ENCODE measurements at places on chromosomes 7 and 10. TPM values are rescaled to one million over a fixed set of nuclear protein-coding genes. Genes with fewer than 3 reads are reported as not detected.

DNA sequence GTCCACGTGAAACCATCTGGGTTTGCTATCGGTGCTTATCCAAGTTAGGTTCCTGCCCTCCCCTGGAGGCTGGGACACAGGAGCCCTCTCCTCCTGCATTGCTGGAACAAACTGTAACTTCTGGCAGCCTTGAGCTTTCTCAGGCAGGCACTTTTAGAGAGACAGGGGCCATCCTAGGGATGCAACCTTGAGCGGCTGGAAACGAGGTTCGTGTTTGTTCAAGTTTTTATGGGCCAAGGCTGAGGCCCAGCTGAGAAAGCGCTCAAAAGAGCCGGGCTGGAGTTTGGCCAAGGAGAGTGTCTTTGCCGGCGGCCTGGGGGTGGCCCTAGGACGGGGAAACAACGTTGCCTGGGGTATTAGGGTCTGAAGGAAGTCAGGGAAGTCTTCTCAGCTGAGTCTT, 5.5 kb upstream of the MMD2 start:
- H3K4me3 ChIP-seq, result no peak overlapping the region
- no peak for DNase-seq
- no peaks in the 10 kb centered on the region for H3K4me1 ChIP-seq
- peaks cover 2% of the 10 kb centered on the region for H3K27me3 ChIP-seq
- H3K27ac ChIP-seq, result peak overlapping the region; percentile 33
- H3K36me3 ChIP-seq, result no peaks in the 10 kb centered on the region

GRCh38 chr7:94687810-94688209, 31.9 kb upstream of the SGCE start:
- H3K36me3 ChIP-seq, result no peaks in the 10 kb centered on the region
- no peak for DNase-seq
- H3K27ac ChIP-seq, result no peak overlapping the region
- H3K27me3 ChIP-seq, result no peaks in the 10 kb centered on the region
- H3K4me3 ChIP-seq, result no peak overlapping the region
- H3K4me1 ChIP-seq, result no peaks in the 10 kb centered on the region

- H3K27me3 ChIP-seq, result peaks cover 2% of the 10 kb centered on the region
- peaks cover 12% of the 10 kb centered on the region for H3K4me1 ChIP-seq
- H3K36me3 ChIP-seq, result no peaks in the 10 kb centered on the region
- DNase-seq, result no peak
- H3K27ac ChIP-seq, result no peak overlapping the region
Measured at GRCh38 chr7:18455606-18456005, 39.9 kb upstream of the HDAC9 start.

DNA sequence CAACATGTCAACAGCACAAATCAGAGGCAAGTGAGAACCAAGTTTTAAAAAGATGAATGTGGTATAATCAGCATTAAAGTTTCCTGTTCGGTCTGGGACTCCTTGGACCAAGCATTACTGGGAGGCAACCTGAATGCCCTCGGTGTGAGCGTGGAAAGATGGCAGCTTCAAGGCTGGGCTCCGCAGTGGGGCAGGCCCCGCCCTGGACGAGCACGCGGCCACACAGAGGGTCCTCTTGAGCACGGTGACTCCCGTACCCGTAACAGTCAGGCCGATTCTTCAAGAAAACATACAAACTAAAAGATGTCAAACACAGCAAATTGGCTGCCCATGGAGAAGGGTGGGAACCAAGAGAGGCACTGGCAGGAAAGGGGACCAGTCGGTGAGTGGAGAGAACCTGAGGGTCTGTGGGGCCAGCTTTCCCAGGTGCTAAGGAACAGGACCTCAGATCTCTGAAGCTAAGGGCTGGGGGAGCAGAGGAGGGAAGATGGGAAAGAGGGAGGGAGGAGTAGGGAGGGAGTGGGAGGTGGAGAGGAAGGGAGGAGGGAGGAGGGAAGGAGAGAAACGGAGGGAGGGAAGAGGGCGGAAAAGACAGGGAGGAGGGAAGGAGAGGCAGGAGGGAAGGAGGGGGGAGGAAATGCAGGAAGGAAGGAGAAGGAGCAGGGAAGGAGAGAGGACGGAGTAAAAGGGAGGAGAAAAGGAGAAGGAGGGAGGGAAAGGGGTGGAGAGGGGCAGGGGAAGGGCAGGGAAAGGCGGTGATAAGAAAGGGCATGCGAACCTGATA, 71.2 kb upstream of the FAM20C start:
- no peak for DNase-seq
- H3K4me3 ChIP-seq, result no peak overlapping the region
- peaks cover 3% of the 10 kb centered on the region for H3K36me3 ChIP-seq
- H3K4me1 ChIP-seq, result peaks cover 8% of the 10 kb centered on the region
- no peak overlapping the region for H3K27ac ChIP-seq

The CHST12 gene
- 27.3 TPM for total RNA-seq

GRCh38 chr7:39733881-39734632, 110.7 kb downstream of the RALA start:
- H3K27me3 ChIP-seq, result peaks cover 6% of the 10 kb centered on the region
- H3K27ac ChIP-seq, result peak overlapping the region; percentile 79
- no peak for DNase-seq

DNA sequence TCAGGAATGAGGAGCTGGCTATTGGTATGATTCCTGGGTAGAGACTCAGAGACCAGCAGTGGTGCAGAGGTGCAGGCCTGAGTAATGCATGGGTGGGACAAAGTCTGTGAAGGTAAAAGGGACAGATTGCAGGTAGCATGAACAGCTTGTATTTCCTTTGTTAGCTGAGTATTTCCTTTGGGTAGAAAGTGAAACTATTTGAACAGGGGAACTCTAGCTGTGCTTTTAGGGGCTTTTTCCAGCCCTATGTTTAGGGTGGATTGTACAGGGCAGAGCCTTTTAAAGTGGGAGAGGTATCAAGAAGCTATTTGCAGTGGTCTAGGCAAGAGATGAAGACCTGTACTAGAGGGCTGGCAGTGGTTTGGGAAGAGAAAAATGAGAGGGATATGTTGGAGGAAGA, 739.9 kb downstream of the REEP3 start:
- no peak overlapping the region for H3K27ac ChIP-seq
- no peak for DNase-seq
- H3K27me3 ChIP-seq, result no peaks in the 10 kb centered on the region

The PRKAG2 gene
- total RNA-seq, result 24.7 TPM

DNA sequence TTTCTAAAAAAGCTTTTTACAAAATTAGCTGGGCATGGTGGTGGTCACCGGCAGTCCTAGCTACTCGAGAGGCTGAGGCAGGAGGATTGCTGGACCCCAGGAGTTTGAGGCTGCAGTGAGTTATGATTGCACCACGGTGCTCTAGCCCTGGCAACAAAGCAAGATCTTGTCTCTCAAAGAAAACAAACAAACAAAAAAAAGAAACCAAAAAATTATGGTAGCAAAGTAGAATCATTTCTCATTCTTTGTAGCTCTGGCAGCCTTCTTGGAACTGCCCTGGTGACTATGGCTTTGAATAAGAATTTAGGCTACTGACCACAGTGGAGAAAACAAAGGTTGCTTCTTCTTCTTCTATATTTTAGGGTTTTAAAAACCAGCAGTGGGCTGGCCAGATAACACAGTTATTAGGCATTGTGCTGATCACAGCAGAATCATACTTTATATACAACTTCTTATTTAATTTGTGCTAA, 41.9 kb upstream of the PRKAR2B start:
- DNase-seq, result no peak
- H3K27ac ChIP-seq, result no peak overlapping the region
- H3K27me3 ChIP-seq, result no peaks in the 10 kb centered on the region
- H3K36me3 ChIP-seq, result no peaks in the 10 kb centered on the region
- H3K4me3 ChIP-seq, result no peak overlapping the region
- H3K4me1 ChIP-seq, result no peaks in the 10 kb centered on the region

DNA sequence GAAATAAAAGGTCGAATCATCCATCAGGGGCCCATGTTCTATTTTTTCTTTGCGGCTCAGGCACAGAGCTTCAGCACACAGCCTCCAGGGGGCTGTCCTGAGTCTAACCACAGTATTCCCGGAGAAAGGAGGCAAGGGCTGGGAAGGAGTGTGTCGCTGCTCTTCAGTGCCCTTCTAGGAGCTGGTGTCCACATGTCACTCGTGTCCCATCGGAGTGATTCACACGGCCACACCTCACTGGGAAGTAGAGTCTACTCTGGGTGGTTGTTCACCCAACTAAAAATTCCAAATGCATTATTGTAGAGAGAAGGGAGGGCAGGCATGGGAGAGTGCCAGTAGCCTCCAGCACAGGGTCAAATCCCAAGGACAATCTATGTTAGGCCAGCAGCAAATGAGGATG, 114.8 kb upstream of the LANCL2 start:
- no peaks in the 10 kb centered on the region for H3K4me1 ChIP-seq
- H3K27me3 ChIP-seq, result peaks cover 14% of the 10 kb centered on the region
- DNase-seq, result peak; percentile 55
- no peaks in the 10 kb centered on the region for H3K36me3 ChIP-seq
- H3K27ac ChIP-seq, result no peak overlapping the region

The GIMAP2 gene
- not detected for total RNA-seq

DNA sequence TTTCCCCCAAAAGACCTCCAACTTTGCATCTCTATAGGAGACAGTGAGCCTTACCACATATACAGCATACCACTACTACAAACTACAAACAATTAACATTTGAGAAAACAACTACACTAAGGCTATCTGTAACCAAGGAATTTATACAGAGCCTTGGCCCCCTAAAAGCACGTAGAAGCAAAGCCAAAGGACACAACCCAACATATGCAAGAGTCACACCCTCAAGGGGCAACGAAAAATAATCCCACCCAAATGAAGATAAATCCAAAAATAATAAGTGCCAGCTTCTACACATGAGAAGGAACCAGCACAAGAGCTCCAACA, 149.5 kb downstream of the ZEB1 start:
- H3K36me3 ChIP-seq, result peaks cover 42% of the 10 kb centered on the region
- H3K4me1 ChIP-seq, result no peaks in the 10 kb centered on the region
- H3K27me3 ChIP-seq, result peaks cover 4% of the 10 kb centered on the region
- no peak overlapping the region for H3K4me3 ChIP-seq
- DNase-seq, result no peak

GRCh38 chr10:89337484-89337883, 9.7 kb downstream of the IFIT3 start:
- peaks cover 12% of the 10 kb centered on the region for H3K4me1 ChIP-seq
- no peak overlapping the region for H3K27ac ChIP-seq
- no peaks in the 10 kb centered on the region for H3K36me3 ChIP-seq
- peaks cover 3% of the 10 kb centered on the region for H3K27me3 ChIP-seq
- no peak overlapping the region for H3K4me3 ChIP-seq

The ASB10 gene
- total RNA-seq, result not detected

Data from glutamatergic neuron (in vitro differentiated cells).